ENCODE measurements at places on chromosomes 12 and 14. TPM values are rescaled to one million over a fixed set of nuclear protein-coding genes. Genes with fewer than 3 reads are reported as not detected.

GRCh38 chr12:34403706-34404376, 381.5 kb downstream of the ALG10 start:
- no peak for DNase-seq

DNA sequence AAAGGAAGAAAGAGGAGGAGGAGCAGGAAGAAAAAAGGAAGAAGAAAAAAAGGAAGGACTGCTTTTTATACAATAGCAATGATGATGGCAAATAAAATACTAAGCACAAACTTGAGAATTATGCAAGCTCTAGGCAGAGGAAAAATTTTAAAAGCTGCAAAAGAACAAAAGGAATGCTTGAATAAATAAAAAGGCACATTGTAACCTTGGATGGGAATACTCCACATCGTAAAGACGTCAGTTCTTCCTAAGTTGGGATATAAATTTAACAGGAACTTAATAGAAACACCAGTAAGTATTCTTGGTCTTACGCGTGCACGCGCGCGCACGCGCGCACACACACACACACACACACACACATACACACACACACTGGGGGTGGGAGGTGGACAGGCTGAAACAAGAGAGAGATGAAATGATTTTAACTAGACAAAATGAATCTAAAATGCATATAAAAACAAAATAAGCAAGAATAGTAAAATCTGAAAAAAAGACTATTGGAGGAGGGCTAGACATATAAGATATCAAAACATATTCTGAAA, 43.0 kb downstream of the SERPINA3 start:
- no peak for DNase-seq

DNA sequence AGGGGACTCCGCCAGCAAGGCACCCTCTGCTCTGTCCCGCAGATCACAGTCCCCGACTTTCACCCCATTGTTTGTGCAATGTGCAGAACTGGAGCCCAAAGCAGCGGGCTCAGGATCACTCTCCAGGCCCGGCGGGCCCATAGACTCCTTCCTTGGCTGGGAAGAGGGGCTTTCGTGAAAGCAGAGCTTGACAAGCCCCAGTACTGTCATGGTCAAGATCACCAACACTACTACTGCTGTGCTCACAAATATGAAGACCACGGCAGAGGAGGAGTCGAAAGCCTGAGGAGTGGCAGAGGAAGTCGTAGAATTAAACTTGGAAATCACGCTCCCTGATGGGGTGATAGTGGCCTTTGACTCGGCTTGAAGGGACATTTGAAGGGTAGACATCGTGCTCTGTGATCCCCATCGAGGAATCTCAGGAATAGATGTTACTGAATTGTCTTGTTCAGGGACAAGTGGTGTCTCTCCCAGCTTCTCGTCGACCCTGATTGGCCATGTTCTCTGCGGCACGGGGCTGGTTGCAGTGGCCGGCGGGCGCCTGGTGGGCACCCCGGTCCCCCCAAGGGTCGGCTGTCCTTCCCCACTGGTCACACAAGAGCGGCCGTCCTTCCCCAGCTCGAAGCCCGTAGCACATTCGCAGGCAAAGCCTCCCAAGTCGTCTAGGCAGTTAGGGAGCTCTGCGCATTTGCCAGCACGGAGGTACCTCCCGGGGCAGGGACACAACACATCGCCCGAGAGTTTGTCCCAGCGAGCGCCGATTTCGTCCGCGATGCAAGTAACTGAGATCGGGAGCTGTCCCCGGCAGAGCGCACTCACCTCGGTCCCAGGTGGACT, 1.1 kb downstream of the CLEC14A start:
- no peak for DNase-seq

- DNase-seq: no peak
These were observed 5.9 kb upstream of the ORAI1 start for GRCh38 chr12:121620333-121620891.

GRCh38 chr12:50181691-50182090, 14.5 kb upstream of the CERS5 start:
- DNase-seq: no peak

- DNase-seq: no peak
These were observed at the start of gene TBX5 for GRCh38 chr12:114405519-114406271. Gene TBX5, minus strand, starts transcription at chr12:114406144. Its CDS starts 2,246 bp downstream, at chr12:114403898.

STYK1 gene
- not detected for total RNA-seq

DNA sequence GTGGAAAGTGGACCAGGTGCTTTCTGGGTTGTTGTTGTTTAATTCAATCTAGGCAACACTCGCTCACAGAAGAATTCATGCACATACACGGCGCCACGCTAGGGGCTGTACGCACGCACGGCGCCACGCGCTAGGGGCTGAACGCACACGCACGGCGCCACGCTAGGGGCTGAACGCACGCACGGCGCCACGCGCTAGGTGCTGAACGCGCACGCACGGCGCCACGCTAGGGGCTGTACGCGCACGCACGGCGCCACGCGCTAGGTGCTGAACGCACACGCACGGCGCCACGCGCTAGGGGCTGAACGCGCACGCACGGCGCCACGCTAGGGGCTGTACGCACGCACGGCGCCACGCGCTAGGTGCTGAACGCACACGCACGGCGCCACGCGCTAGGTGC, 54.3 kb downstream of the NINJ2 start:
- DNase-seq: no peak

PLCZ1 gene
- not detected for total RNA-seq

NOC4L gene
- 40.4 TPM for total RNA-seq

DNA sequence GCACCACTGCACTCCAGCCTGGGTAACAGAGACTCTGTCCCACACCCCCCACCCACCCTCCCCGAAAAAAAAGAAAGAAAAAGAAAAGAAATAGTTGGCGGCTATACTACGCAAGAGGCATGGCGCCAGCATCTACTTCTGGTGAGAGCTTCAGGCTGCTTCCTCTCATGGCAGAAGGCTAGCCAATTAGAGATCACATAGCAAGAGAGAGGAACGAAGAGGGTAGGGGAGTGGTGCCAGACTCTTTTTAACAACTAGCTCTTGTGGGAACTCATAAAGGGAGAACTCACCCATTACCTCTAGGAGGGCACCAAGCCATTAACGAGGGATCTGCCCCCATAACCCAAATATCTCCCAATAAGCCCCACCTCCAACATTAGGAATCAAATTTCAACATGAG, 6.2 kb downstream of the DENND5B start:
- no peak for DNase-seq

DNA sequence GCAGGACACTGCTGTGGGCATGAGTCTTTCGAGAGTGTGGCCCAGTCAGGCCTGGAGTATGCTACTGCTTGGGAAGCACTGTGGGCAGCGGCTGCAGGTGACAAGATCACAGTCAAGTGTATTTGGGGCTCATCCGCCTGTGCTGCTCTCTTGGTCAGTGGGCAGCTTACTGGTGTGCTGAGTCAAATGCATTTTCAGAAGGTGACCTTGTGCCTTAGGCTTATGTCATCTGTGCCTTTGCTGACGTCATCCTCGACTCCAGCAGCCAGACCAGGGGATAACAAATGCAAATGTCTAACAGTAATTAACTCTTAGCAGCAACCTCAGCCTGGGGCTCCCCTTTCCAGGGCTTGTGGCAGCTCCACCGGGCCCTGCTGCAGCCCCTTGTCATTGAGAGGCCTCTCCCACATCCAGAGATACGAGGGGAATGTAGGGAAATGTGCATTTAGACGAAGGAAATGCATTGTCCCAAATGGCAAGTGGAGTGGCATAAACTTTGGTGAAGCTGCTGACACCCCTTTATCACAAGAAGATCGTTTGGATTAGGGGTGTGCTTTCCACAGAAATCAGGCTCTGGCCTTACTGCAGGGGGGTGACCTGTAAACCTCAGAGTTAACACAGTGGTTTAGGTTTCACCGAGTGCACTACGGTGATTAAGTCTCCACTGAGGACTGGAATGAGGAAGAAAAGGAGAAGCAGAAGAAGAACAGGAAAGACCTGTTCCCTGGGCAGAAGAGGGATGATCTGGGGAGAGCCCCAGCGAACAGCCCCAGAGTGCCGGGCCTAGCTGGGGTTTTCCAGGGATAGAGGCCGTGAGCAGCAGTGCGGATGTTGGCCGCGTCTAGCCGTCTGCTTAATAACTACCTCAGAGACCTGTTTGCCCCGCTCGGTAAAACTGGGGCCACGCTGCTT, 39.7 kb downstream of the PSMA6 start:
- DNase-seq: no peak

DNA sequence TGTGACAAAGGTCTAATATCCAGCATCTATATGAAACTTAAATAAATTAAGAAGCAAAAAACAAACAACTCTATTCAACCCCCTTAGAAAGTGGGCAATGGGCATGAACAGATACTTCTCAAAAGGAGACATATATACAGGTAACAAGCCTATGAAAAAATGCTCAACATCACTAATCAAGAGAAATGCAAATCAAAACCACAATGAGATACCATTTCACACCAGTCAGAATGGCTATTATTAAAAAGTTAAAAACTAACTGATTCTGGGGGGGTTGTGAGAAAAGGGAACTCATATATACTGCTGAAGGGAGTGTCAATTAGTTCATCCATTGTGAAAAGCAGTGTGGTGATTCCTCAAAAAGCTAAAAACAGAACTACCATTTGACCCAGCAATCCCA, 198.9 kb downstream of the BMP4 start:
- no peak for DNase-seq

- DNase-seq: no peak
These were observed 106.5 kb downstream of the KCNH5 start for GRCh38 chr14:62938778-62939177.

- DNase-seq: no peak
These were observed 359.1 kb downstream of the TMEM132D start for GRCh38 chr12:129544716-129545115.

DNA sequence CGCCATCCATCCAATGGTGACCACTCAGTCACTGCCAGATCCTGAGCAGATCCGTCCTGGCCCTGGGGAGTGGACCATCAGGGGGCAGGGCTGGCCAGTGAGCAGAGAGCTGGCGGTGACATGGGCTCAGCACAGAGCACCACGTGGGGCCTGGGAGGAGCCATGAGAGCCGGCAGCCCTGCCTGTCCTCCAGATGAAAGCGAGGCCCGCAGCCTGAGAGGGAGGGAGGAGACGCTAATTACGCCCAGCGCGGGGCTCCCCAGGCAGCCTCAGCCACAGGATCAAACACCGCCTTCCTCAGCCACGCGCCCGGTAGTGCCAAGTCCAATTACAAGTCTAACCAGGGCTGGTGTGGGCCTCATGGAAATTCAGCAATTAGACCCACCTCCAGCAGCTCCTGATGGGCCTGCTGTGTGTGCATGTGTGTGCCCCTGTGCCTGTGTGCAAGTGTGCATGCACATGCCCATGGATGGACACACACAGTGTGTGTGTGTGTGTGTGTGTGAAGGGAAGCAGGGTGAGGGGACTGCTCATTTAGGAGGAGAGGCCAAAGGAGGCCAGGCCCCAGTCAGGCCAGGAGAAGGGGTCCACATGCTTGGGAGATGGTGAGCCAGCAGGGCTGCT, 68.0 kb downstream of the KIF26A start:
- peak; percentile 39 for DNase-seq

DNA sequence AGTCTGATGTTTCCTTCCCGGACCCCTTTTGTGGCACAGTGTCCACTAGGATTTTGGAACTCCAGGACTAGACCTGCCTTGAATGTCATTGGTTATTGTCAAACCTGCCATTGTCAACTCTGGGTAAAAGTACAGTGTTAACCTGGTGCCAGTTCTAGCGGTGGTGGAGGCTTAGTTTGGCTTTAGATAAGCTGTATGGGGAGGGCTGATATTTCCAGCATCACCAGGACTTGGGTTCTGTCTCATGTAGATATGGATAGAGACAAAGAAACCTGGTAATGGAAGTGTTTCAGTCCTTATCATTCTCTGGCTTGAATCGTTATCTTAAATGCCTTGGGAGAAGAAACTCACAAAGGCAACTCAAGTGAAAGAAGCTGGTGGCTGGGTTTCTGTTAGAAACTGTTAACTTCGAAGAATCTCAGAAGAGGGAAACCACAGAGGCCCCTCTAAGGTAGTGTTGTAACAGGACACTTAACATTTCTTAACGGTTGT, 10.6 kb downstream of the CHST11 start:
- no peak for DNase-seq

- no peak for DNase-seq
These were observed 11.5 kb downstream of the ASPG start for GRCh38 chr14:104096751-104097700.

DNA sequence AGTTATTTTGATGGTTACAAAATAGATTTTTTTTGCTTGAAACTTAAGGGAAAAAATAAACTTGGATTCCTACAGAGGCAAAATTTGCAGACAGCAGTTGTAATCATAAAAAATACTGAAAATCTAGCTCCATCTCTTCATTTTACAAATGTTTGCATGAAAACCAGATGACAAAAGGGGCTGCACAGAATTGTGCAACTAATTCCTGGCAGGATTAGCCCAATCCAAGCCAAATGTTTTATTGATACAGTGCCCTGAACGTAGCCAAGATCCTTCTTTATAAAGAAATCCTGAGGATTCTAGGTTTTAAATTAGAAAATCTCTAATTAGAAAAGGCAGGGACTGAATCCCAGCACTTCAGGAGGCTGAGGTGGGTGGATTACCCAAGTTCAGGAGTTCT, 356.4 kb upstream of the SEL1L start:
- DNase-seq: no peak

VDR gene
- total RNA-seq: not detected

DCN gene
- total RNA-seq: 17.9 TPM

OTOGL gene
- total RNA-seq: 0.12 TPM

DNA sequence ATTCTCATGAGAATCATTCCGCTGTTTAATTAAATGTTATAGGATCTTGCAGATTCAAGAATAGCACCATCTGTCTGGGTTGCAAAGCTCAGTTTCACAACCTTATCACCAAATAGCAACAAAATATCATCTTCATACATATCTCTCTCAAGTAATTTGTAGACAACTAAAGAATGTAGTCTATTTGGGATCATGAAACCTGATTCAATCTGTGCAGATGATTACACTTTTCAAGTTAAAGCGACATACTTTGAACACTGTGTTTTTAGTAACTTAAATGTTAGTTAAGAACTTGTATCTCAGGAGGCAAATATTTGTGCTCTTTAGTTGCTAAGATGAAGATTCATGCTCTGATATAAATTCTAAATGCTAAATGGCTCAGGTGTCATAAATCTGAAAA, 14.8 kb downstream of the MED13L start:
- DNase-seq: no peak

DNA sequence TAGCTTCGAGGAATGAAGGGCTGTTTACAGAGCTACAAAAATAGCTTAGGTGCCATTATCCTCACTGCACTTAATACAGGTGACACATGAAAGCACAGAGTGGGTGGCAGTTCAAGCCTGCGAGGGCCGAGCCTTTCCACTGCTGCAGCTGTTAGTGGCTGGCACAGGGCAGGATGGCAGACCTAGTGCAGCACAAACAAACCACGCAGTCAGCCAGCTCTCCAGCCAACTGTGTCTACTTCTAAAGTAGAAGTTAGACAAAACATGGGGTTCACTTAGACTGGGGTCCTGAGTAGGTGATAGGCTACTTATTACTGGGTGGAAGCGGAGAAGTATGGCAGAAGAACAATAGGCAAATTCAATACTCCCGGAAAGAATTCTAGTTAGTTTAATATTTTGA, 95.4 kb downstream of the DUSP16 start:
- DNase-seq: no peak

- no peak for DNase-seq
These were observed 55.8 kb downstream of the GALNT4 start for GRCh38 chr12:89468648-89469326.

GRCh38 chr12:78121969-78122610, 291.4 kb downstream of the NAV3 start:
- DNase-seq: no peak
